H4 (cell line): ENCODE measurements at places on chromosomes 16 and 17. TPM values are rescaled to one million over a fixed set of nuclear protein-coding genes. Genes with fewer than 3 reads are reported as not detected.
A peak's percentile ranks its signal among the peaks of the same experiment; 100 is the strongest.

- no peak for DNase-seq
Measured at GRCh38 chr16:1206786-1207185, 18.3 kb downstream of the TPSG1 start.

DNA sequence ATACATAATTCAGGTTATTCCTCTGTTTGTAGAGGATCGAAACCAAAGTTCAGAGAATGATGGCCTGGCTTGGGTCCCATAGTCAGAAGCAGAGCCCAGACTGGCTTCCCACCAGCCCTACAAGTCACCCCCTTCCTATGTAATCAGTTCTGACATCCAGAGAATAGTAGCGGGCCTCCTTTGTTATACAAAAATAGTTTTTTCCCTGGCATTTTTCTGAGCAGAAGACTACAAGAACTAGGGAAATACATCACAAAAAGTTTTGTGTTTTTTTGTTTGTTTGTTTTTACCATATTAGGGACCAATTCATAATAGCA, 19.2 kb downstream of the ATPAF2 start:
- no peak for DNase-seq

GRCh38 chr17:82043507-82043906, 6.0 kb upstream of the DCXR start:
- DNase-seq: no peak

- DNase-seq: no peak
Measured at GRCh38 chr17:4901108-4901647, 1.7 kb downstream of the CHRNE start.

DNA sequence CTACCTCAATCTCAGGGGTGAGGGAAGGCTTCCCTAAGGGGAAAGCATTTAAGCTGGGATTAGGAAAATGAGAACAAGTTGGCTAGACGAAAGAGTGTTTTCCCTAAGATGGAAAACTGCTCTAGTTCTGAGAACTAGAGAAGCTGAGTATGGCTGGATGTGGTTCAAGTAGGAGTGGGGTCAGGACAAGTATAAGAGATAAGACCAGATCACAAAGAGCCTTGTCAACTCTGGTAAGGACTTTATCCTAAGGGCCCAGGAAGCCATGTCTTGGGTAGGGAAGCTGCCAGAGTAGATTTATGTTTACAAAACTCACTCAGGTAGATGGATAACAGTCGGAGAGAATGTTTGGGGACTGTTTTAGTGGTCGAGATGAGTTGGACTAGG, 1.7 kb downstream of the ANKS4B start:
- no peak for DNase-seq

- DNase-seq: no peak
Measured at GRCh38 chr17:38747463-38748148, 530 bp downstream of the PCGF2 start.

GRCh38 chr16:68732042-68732680, 4.9 kb upstream of the CDH1 start:
- DNase-seq: peak; percentile 77

GRCh38 chr17:76124582-76125390, 16.3 kb downstream of the FOXJ1 start:
- DNase-seq: no peak

BEAN1 gene
- 0.29 and 0.89 TPM in 2 replicates for total RNA-seq
